ENCODE measurements at places on chromosomes 1 and 21. TPM values are rescaled to one million over a fixed set of nuclear protein-coding genes. Genes with fewer than 3 reads are reported as not detected.

Gene THEM5
- total RNA-seq = not detected

Gene LCE1F
- total RNA-seq = not detected

Gene SPRR2E
- total RNA-seq = not detected

Gene CASQ2
- total RNA-seq = not detected

Gene FALEC
- total RNA-seq = not detected

Gene ITPKB
- 40.8 TPM for total RNA-seq

DNA sequence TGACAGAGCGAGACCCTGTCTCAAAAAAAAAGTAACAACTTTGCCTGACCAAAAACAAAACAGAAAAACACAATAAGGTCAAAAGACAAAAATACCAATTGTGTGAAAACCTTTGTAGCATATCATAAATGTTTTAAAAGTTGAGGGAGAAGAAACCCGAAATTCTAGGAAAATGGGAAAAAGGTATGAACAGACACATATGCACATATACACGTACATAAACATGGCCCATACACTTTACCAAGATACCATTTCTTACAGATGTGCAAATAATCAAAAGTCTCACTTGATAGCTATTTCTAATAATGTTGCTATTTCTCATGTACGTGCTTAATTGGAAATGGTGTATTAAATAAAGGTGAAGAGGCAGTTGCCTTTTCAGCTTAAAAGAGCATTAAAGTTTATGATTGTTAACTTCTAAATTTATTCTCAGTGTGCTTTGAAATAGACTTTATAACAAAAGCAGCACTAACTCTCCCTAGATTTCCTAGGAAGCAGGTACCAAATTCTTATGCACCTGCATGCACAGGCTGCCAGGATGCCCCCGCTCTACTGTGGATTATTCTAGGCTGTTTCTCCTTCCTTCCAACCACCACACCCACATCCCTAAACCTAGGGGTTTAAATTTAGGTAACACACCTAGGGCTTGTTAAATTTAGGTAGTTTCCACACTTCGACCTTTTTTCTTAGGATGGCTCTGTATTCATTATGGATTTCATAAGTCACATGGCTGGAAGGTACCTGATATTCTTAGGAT, 33.8 kb downstream of the ADARB1 start:
- H3K36me3 ChIP-seq = peaks cover 4% of the 10 kb centered on the region
- no peak for DNase-seq
- H3K27ac ChIP-seq = no peak overlapping the region

DNA sequence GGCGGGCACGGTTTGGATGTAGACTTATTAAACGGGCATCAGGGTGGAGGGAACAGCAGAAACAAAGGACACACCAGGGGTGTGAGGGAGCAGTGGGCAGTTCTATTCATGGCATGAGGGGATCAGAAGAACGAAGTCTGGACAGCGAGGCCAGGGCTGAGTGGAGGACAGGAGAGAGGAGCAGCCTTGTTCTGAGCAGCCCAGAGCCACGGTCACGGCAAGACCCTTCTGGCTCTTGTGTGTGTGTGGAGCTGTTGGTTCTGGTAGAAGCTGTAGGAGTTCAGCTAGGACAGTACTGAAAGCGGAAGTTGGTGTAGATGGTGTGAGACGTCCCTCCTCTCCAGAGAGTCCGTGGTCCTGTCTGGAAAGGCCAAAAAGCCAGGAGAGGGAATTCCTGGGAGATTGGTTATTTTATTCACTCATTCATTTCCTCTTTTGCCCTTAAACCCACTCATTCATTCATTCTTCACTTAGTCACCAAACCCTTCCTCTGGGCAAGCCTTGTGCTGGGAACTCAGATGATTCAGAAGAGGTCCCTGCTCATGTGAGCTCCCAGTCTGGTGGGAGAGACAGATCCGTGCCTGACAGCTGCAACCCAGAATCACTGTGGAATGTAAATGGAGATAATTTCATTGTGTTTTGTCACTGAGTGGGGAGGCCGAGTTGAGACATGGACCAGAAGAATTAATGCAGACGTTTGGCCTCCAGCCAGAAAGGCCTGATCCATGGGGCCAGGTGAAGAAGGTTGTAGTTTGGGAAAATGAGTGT, 4.1 kb upstream of the ACOT11 start:
- DNase-seq = no peak
- H3K36me3 ChIP-seq = no peaks in the 10 kb centered on the region
- H3K27me3 ChIP-seq = peaks cover 1% of the 10 kb centered on the region
- H3K4me3 ChIP-seq = peak overlapping the region; percentile 72
- peaks cover 21% of the 10 kb centered on the region for H3K4me1 ChIP-seq

GRCh38 chr1:27392778-27393635, 585 bp downstream of the GPR3 start:
- peak overlapping the region; percentile 55 for H3K27ac ChIP-seq
- H3K36me3 ChIP-seq = no peaks in the 10 kb centered on the region
- no peak for DNase-seq
- H3K4me1 ChIP-seq = peaks cover 17% of the 10 kb centered on the region

DNA sequence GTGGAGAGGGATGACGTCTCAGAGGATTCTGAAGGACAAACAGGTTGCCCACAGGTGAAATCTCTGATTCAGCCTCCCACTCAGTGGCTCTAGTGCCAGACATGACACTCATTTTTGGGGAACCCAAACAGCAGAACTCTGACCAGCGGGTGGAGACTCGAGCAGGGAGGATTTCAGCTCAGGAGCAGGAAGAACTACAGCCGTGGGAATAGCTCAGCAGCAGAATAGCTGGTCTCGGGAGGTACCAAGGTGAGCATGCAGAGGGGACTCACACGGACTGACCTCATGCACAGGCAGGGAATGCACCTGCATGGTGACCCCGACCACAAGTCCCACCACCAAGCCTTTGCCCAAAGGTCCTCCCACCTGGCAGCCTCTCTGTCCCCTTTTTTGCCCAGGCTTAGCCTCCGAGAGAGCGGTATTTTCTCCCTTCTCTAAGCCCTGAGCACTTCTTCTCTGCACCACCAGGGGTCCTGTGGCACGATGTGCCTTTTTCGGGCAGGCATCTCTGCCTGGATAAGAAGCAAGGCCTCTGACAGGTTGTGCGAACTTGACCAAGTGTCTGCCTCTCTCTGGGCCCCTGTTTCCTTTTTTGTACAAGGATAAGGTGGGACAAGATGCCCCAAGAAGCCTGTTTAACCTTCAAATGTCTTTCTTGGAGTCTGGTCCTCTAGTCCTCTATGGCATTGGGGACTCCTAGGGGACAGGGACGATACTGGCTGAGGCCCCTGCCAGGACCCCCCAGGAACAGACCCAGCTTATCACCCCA, 8.8 kb upstream of the FGR start:
- H3K36me3 ChIP-seq = no peaks in the 10 kb centered on the region
- no peaks in the 10 kb centered on the region for H3K27me3 ChIP-seq
- H3K4me1 ChIP-seq = peaks cover 16% of the 10 kb centered on the region
- DNase-seq = peak; percentile 81
- no peak overlapping the region for H3K4me3 ChIP-seq

- H3K4me3 ChIP-seq = no peak overlapping the region
- peaks cover 45% of the 10 kb centered on the region for H3K4me1 ChIP-seq
- no peaks in the 10 kb centered on the region for H3K27me3 ChIP-seq
- H3K36me3 ChIP-seq = peaks cover 5% of the 10 kb centered on the region
- peak overlapping the region; percentile 15 for H3K27ac ChIP-seq
Observed at GRCh38 chr1:54337928-54338327, 68.3 kb downstream of the SSBP3 start.

- H3K4me3 ChIP-seq = no peak overlapping the region
- H3K4me1 ChIP-seq = peaks cover 38% of the 10 kb centered on the region
- DNase-seq = peak; percentile 11
- peak overlapping the region; percentile 73 for H3K27ac ChIP-seq
- no peaks in the 10 kb centered on the region for H3K27me3 ChIP-seq
Observed at GRCh38 chr1:228937851-228938536, 202.7 kb downstream of the RHOU start.

DNA sequence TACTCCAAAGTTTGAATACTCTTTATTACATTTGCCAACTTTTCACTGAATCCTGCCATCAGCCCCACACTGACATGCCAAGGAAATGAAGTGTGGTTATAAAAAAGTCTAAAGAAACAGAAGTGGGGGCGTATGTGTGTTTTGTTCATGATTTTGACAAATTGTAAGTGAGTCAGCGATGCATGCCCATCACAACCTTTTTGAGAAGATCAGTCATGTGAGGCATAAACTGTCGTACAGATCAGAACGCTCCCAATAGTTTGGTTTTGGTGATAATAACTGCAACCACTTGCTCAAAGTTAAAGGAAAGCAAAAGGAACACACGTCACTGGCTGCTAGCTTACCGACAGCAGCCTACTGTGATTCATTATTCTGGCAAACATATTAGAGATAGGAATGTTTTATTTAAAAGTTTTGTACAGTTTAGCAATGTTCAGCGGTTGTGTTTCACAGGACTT, 95.6 kb downstream of the RGS2 start:
- no peaks in the 10 kb centered on the region for H3K27me3 ChIP-seq
- H3K4me3 ChIP-seq = no peak overlapping the region
- H3K36me3 ChIP-seq = no peaks in the 10 kb centered on the region
- H3K27ac ChIP-seq = no peak overlapping the region

DNA sequence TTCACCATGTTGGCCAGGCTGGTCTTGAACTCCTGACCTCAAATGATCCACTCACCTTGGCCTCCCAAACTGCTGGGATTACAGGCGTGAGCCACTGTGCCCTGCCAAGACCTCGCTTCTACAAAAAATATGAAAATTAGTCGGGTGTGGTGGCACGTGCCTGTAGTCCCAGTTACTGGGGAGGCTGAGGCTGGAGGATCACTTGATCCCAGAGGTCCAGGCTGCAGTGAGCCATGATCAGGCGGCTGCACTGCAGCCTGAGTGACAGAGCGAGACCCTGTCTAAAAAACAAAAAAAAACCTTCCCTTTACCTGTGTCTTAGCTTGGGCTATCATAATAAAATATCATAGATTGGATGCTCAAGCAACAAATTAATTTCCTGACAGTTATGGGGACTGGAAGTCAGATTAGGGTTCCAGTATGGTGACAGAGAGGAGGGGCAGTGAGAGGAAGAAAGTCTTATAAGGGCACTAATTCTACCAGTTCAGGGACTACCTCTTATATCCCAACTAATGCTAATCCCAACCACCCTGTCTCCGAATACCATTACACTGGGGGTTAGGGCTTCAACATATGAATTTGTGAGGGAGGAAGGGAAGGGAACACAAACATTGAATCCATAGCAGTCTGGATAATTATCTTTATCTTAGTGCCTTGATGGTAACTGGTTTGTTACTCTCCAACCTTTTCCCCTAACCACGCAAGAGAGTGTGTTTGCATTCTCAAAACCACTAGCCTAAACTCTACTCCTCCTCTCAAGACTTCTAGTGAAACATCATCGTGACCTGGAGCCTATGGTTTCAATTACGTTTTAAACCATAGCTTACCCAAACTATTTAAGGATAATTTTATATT, 1.0 kb upstream of the NAXE start:
- H3K36me3 ChIP-seq = peaks cover 29% of the 10 kb centered on the region
- no peaks in the 10 kb centered on the region for H3K27me3 ChIP-seq
- peaks cover 30% of the 10 kb centered on the region for H3K4me1 ChIP-seq
- H3K4me3 ChIP-seq = peak overlapping the region; percentile 77
- DNase-seq = no peak
- peak overlapping the region; percentile 87 for H3K27ac ChIP-seq

- H3K4me3 ChIP-seq = peak overlapping the region; percentile 10
- peaks cover 66% of the 10 kb centered on the region for H3K36me3 ChIP-seq
- H3K4me1 ChIP-seq = peaks cover 87% of the 10 kb centered on the region
Observed at GRCh38 chr1:12454406-12455391, 163.3 kb downstream of the DHRS3 start.

DNA sequence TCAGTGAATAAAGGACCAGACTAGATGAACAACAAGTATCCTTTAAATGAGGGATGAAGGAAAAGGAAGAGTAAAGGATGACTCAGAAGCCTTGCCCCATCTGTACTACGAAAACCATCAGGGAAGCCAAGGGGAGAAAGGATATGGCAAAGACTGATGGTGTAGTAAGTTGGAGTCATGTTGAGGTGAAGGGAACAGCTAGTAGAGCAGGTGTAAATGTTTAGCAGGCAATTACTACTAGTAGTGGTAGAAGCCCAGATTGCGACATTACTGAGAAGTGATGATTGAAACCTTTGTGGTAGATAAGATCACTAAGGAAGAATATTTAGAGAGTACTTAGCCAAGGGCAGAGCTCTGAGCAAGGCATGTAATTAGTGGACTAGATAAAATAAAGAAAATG, 84.0 kb downstream of the PHTF1 start:
- no peaks in the 10 kb centered on the region for H3K4me1 ChIP-seq
- H3K4me3 ChIP-seq = no peak overlapping the region
- no peak overlapping the region for H3K27ac ChIP-seq
- no peaks in the 10 kb centered on the region for H3K36me3 ChIP-seq
- DNase-seq = no peak

- H3K27ac ChIP-seq = no peak overlapping the region
- H3K36me3 ChIP-seq = no peaks in the 10 kb centered on the region
- DNase-seq = no peak
- no peak overlapping the region for H3K4me3 ChIP-seq
- H3K27me3 ChIP-seq = no peaks in the 10 kb centered on the region
Observed at GRCh38 chr1:207398986-207399385, 55.1 kb upstream of the CR2 start.

DNA sequence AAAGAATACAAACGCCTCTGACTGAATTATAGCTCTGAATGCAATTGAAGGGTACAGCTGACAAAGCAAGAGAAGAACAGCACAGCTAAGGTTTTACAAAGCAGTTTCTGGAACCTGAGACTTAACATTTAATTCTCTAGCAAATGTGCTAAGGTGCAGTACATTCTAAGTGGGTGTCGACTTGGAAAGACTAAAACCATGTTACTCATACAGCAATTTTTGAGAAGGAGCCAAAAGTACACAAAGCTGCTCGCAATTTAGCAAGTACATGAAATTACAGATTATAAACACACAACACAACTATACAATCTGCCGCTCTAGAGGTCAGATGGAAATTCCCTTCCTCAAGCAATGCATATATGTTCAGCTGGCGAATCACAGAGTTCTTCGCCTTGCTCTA, 121.9 kb downstream of the TIAM1 start:
- no peaks in the 10 kb centered on the region for H3K27me3 ChIP-seq
- H3K4me3 ChIP-seq = no peak overlapping the region
- peaks cover 24% of the 10 kb centered on the region for H3K36me3 ChIP-seq
- no peak for DNase-seq
- H3K27ac ChIP-seq = no peak overlapping the region
- peaks cover 11% of the 10 kb centered on the region for H3K4me1 ChIP-seq

- H3K4me3 ChIP-seq = no peak overlapping the region
- H3K27ac ChIP-seq = no peak overlapping the region
- no peaks in the 10 kb centered on the region for H3K36me3 ChIP-seq
- peaks cover 46% of the 10 kb centered on the region for H3K27me3 ChIP-seq
Observed at GRCh38 chr1:228009116-228009827, 2.5 kb downstream of the WNT3A start.

GRCh38 chr1:200179781-200180160, 152.3 kb downstream of the NR5A2 start:
- no peak overlapping the region for H3K27ac ChIP-seq
- no peak overlapping the region for H3K4me3 ChIP-seq
- H3K4me1 ChIP-seq = no peaks in the 10 kb centered on the region

- no peaks in the 10 kb centered on the region for H3K27me3 ChIP-seq
- DNase-seq = no peak
- H3K4me1 ChIP-seq = no peaks in the 10 kb centered on the region
Observed at GRCh38 chr1:63428815-63429214, 61.4 kb downstream of the ALG6 start.

GRCh38 chr1:214260561-214261205, 20.3 kb upstream of the SMYD2 start:
- no peak overlapping the region for H3K27ac ChIP-seq
- H3K27me3 ChIP-seq = peaks cover 45% of the 10 kb centered on the region
- no peak for DNase-seq
- no peaks in the 10 kb centered on the region for H3K36me3 ChIP-seq
- no peak overlapping the region for H3K4me3 ChIP-seq

GRCh38 chr1:2823921-2824610, 22.6 kb upstream of the TTC34 start:
- no peaks in the 10 kb centered on the region for H3K36me3 ChIP-seq
- no peak overlapping the region for H3K4me3 ChIP-seq
- no peak for DNase-seq

Data from activated CD8-positive, alpha-beta T cell treated with anti-CD3 and anti-CD28 coated beads for 36 hours (primary cell).